ENCODE measurements at places on chromosomes 1 and 21.

DNA sequence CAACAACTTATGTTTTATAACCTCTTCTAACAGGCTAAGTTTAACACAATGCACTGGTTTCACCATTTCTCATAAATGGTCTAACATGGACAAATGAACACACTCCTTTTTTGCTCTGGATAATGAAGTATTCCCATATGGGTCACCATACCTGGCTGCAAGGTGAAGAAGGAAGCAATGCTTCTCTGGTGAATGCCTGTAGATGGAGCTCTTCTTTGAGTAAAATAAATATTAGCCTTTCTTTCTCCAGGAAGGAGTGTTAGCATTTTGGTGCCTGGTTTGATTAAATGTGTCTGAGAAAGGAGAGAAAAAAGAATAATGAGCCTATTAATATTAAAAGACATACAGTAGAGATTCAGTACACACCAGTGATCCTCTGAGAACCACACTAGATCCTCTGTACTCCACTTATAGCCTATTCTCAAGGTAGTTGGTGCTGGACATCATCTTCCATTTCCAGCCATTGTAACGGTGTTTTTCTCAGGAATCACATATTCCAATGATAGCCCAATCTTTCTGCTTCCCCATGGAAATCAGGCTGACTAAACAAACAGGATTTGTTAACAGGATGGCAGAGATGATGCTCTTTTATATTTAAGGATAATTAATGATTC lies 17.6 kb downstream of the MTFR1L start:
- peak; percentile 27 for DNase-seq

- DNase-seq = peak; percentile 42
Observed at GRCh38 chr21:25385911-25386474, 221.3 kb downstream of the MRPL39 start.

DNA sequence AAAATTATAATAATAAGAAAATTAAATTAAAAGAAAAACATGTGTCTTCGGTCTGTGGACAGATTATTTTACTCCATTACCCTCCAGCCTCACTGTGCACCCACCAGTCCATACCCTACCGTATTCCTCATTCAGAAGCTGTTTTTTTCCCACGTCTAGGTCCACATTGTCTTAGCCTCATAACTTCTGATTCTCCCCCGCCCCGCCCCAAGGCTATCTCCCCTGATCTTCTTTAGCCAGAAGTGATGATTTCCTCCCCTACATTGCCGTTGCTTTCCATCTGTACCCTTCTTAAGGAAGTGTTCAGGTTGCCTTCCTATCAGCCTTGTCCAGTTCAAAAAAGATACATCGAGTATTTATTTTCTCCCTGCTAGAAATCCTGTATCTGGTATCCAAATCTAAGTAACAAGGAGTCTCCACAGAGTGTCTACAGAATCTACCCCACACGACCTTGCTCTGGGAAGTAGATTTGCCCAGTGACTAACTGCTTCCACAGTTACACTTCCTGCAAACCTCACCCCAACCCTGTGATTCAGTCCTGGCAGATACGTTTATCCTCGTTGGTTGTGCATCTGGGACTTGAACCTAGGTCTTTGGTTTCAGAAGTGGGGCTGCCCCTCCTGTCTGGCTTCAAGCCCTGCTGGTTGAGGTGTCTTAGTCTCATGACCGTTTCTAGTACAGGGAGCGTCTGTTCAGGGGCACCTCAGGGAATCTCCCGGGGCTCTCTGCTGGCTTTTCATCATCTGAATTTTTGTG lies 470.2 kb downstream of the CAMTA1 start:
- no peak for DNase-seq

DNA sequence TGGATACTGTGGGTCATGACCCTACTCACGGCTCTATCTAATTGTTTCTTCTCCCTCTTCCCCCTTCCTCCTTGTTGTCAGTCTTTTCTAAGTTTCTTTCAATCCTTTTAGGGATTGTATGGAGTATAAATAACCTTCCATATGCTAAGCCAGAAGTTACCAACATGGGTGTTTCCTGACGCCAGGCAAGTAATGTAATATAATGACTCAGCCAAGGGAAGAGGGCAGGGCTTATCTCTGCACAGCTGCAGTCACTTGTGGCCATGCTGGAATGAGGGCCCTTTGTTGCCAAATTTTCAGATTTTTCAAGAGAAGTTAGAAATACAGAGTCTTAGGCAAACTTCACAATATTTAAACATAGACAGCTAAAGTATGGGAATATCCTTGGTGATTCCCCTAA lies 194.6 kb downstream of the ST6GALNAC3 start:
- no peak for DNase-seq

- DNase-seq = no peak
Observed at GRCh38 chr1:212718499-212718898, 18.9 kb upstream of the BATF3 start.
